ENCODE measurements at places on chromosomes 11 and 22.

DNA sequence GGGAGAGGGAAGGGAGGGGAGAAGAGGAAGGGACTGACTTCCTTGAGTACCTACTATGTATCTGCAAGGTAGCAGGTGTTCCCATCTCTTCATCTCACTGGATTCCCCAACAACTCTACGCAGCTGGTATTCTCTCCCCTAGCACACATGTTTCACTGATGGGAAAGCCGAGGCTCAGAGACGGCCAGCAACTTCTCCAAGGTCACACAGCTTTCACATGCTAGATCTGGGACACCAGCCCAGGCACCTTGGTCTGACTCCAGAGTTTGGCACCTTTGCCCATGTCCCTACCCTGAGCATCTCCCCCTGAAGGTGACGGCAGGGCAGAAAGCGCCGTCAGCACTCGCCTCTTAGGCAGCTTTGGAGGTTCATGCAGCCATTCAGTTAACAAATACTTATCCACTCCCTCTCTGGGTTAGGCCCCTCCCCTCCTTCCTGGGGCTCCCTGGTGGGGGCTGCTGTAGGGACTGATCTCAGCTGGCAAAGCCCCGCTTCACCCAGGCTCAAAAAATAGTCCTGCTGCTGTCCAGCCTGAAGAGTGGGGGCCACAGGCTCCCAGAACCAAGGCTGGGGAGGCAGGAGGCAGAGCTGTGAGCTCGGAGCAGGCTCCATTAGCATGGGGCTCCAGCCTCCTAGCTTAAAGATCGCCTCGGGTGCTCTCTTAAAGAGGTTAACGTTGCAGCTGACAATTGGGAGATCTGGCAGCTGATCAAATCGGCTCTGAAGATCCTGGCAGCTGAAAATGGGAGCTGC, 79.4 kb downstream of the IGLL1 start:
- DNase-seq: no peak

DNA sequence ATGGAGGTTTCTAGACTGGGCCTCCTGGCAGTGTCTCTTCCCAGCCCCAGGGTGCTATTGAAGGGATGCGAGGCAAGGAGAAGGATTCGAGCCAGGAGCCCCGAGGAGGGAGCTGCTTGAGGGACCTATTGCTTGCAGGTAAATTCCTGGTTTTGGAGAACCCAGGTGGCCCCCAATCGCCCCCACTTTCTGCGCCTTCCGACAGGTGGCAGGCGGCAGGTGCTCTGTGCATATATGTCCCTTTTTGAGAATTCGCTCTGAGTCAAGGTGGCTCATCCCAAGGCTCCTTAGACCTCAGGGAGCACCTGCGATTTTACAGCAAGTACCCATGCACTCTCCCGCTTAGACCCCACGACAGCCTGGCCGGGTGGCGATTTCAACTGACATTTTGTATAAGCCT, 40.3 kb upstream of the SHISAL1 start:
- no peak for DNase-seq

DNA sequence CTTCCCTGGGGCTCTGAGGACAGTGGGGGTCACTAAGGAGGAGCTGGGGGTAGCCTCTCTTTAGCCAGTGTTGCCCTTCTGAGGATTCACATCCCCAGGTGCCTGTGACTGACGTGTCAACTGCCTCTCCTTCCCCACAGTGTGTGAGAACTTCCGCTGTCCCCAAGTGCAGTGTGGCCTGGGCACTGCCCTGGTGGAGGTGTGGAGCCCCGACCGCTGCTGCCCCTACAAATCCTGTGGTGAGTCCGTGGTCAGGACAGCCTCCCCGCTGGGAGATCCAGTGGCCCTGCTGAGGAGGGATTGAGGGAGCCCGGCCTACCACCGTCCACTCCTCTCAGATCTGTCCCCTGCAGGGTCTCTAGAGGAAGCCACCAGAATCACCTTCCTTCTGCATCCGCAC, 81.1 kb upstream of the MYOD1 start:
- DNase-seq: no peak

- DNase-seq: no peak
These were observed 20.6 kb upstream of the AP1B1 start for GRCh38 chr22:29408940-29409339.

DNA sequence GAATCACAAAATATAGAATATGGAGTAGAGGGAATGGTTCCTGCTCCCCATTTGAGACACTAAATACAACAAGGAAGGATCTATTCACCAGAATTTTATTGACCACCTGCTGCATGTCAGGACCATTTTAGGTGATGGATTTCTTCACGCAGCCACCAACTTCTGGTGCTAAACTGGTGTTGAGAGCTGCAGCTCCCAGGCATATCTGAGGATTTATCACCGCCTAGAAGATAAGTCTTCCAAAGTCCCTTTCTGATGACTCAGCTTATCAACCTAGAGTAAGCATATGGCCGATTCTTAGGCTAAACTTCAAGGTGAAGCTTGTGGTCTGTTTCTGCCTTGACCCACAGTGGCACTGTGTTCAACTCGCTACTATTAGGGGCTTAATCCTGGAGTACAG, 6.7 kb downstream of the DDI1 start:
- no peak for DNase-seq

- no peak for DNase-seq
These were observed 292.2 kb downstream of the ST3GAL4 start for GRCh38 chr11:126647735-126648134.

- DNase-seq: peak; percentile 24
These were observed 25.4 kb downstream of the CNTF start for GRCh38 chr11:58647866-58648265.

- no peak for DNase-seq
These were observed 325.1 kb downstream of the DLG2 start for GRCh38 chr11:85301895-85302678.

- DNase-seq: no peak
These were observed 537.9 kb upstream of the CADM1 start for GRCh38 chr11:116042146-116042545.

DNA sequence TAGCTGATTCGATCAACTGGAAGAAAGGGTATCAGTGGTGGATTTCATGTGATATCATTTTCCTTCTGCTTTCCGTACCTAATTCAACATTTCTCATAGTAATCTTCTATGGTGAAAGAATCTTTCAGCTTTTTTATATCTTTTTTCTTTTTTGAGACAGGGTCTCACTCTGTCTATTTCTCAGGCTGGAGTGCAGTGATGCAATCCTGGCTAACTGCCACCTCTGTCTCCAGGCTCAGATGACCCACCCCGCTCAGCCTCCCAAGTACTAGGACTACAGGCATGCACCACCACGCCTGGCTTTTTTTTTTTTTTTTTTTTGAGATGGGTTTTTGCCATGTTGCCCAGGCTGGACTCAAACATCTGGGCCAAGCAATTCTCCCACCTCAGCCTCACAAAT, 18.6 kb upstream of the CHORDC1 start:
- no peak for DNase-seq

DNA sequence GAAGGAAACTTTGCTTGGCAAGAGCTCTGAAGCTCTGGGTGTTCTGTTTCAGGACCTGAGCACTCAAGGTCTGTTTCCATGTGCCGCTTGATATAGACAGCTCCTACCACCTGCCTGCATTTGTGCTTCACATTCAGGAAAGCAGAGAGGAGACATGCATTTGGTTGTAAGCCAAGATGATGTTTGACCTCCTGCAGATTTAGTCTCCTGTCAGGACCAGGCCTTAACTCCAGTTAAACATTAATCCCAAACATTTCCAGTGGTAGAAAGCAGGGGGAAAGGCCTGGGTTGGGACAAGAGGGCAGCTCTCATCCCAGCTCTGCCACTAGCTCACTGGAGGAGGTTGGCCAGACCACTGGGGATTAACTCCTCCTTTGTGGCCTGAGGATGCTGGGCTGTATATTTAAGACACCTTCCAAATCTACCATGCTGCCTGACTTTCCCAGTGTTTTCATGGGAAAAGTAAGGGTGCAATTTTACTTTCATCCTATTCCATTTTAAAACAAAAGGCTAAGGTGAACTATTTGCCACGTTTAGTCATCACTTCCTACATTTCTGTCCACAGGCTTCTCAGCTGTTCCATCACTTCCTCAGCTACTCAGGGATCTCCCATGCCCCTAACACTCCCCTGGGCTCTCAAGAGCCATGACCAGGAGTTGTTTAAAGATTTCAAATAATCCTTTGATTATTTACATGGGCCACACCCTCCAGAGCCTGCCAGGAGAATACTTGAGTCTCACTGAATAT, 80.9 kb downstream of the INSC start:
- DNase-seq: no peak

GRCh38 chr11:18668131-18668530, 30.4 kb upstream of the TMEM86A start:
- no peak for DNase-seq

Data from T47D (cell line).